Stimulated activated CD8-positive, alpha-beta memory T cell treated with anti-CD3 and anti-CD28 coated beads, Interleukin-4, amount 100 ng/mL, for 1 hour (primary cell): ENCODE measurements at places on chromosomes 2 and 18.

DNA sequence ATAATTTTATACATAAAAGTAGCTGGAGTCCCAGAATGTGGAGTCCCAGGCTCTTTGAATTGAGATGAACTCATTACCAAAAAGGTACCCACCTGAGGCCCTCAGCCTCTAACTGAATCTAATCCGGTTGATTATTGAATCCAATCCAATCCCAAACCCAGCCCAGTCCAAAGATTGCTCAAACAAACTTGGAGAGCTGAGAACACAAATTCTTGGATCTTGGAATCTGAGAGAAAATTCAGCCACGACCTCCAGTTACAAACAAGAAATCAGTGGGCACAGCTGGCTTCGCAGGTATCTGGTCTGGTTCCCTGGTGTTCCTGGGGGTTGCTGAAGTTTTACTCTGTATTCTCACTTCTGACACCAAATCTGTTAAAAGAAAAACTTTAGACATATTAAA is 28.4 kb upstream of the RHOB start:
- no peak for DNase-seq

DNA sequence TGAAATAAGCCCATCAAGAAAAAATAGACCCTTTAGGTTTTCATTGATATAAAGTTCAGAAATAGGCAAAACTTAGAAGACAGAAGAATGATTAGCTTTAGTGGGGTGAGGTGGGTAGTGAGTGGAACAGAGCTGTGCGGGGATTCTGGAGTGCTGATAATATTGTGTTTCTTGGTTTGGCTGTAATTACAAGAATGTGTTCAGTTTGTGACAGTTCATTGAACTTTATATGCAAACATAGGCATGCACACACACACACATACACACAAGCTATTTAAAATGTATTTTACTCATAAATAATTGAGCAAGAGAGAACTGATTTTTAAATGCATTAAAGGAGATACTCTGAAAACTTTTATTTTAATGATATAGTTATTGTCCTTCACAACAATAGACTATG is 17.1 kb downstream of the ARHGAP15 start:
- DNase-seq: no peak

- DNase-seq: no peak
These were observed 5.4 kb upstream of the RNF181 start for GRCh38 chr2:85589982-85590791.

DNA sequence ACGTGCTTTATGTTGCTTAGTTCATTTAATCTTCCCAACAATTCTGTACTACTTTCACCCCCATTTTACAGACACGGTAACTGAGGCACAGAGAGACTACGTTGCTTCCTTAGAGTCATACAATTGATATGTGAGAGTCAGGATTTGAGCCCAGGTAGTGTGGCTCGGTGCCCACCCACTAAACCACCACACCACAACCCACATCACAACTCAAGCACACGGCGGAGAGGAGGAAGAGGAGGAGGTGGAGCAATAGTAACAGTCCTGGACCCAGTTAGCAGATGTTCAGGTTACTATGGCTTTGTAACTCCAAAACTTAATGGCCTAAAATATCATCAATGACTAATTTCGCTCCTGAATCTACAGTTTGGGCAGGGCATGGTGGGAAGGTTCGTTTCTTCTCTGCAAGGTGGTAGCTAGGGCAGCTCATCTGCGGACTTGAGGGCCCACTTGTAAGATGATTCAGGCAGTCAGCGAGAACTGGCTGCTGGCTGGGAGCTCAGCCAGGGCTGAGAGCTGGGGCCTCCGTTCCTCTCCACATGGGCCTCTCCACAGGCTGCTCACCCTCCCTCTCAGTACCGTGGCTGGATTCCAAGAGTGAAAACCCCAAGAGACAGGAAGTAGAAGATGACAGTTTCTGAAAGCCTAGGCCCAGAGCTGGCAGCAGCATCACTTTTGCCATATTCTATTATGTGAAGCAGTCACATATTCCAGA is 167.1 kb downstream of the ZFP36L2 start:
- no peak for DNase-seq
